ENCODE measurements at places on chromosomes 16 and 17. TPM values are rescaled to one million over a fixed set of nuclear protein-coding genes. Genes with fewer than 3 reads are reported as not detected.

Gene KRT20
- not detected for total RNA-seq

Gene DNAAF8
- total RNA-seq, result not detected

Gene KCNJ2
- 5.1 TPM for total RNA-seq

Gene RNF43
- total RNA-seq, result 0.68 TPM

GRCh38 chr16:78281115-78281514, 181.7 kb downstream of the WWOX start:
- H3K4me3 ChIP-seq, result no peak overlapping the region
- no peaks in the 10 kb centered on the region for H3K36me3 ChIP-seq
- DNase-seq, result no peak
- H3K4me1 ChIP-seq, result no peaks in the 10 kb centered on the region
- no peak overlapping the region for H3K27ac ChIP-seq
- no peaks in the 10 kb centered on the region for H3K27me3 ChIP-seq

GRCh38 chr16:59148056-59148768, 414.1 kb upstream of the GOT2 start:
- no peak overlapping the region for H3K4me3 ChIP-seq
- peaks cover 3% of the 10 kb centered on the region for H3K4me1 ChIP-seq
- H3K27me3 ChIP-seq, result peaks cover 2% of the 10 kb centered on the region
- H3K36me3 ChIP-seq, result no peaks in the 10 kb centered on the region
- peak; percentile 53 for DNase-seq

DNA sequence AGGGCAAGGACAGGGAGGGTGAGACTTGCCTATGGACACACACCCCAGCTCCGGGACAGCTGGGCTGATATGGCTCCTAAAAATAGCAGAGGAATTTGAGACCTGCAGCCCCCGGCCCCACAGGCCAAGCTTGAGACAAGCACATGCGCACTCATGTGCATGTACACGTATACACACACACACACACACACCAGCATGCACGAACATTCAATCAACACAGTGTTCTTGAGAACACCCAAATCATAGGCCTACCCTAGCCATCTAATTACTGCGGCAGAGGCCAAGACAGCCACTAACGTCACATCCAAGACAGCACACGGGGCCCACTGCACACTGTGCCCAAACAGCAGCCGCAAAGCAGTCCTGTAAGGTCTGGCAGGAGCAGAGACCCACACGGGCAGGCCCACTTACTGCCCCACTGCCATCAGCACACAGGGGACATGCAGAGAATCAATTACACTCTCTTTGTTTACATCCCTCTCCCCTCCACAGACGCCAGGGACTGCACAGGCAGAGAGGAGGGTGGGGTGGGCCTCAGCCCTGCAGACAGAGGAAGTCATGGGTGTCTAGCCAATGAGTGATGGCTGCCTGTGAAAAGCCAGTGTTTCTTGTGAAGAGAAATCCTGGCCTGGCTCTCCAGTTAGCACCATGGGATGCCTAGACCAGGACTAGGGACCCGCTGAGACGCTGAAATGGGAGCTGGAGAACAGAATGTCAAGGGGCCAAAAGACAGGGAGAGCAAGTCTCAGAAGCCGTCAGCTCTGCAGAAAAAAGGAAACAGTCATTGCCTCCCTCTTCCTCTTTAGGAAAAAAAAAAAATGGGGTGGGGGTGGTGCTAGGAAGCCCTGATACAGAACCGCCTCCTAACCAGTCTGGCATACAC, 39.3 kb downstream of the MYO18A start:
- no peaks in the 10 kb centered on the region for H3K36me3 ChIP-seq
- peak overlapping the region; percentile 9 for H3K27ac ChIP-seq
- H3K27me3 ChIP-seq, result no peaks in the 10 kb centered on the region
- no peak for DNase-seq
- no peaks in the 10 kb centered on the region for H3K4me1 ChIP-seq

DNA sequence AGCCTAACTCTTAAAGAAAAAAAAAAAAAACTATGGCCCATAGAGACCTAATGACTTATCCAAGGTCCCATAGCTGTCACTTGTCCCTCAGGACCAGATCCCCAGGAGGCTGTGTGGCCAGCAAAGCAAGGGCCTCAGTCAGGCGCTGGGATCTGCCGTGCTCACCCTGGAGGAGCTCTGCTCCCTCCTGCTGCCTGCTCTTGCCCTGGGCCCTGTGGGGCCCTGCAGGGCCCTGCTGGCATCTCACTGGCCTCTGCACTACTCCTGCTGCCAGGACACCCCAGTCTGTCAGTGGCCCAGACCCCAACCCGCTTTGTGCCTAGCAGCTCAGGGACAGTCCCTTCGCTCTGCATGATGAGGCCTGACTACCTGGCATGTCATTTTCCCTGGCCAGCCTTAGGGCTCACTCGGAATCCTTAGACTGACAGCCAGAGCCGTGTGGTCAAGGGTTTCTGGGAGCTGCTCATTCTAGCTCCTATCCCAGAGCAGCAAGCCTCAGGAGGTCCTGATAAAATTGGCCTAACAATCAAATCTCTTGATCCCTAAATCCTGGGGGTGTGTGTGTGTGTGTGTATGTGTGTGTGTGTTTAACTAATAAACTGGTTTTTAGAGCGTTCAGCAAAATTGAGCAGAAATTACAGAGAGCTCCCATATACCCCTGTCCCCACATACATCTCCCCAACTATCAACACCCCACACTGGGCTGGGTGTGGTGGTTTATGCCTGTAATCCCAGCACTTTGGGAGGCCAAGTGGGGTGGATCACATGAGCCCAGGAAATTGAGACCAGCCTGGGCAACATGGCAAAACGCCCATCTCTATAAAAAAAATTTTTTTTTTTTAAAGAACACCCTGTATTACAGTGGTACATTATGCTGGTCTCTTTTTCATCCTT, 21.7 kb downstream of the KATNIP start:
- no peak overlapping the region for H3K27ac ChIP-seq
- no peaks in the 10 kb centered on the region for H3K4me1 ChIP-seq
- no peak for DNase-seq
- H3K36me3 ChIP-seq, result no peaks in the 10 kb centered on the region

GRCh38 chr17:2416010-2416734, 15.3 kb upstream of the MNT start:
- no peaks in the 10 kb centered on the region for H3K36me3 ChIP-seq
- peak; percentile 90 for DNase-seq
- no peak overlapping the region for H3K4me3 ChIP-seq
- no peaks in the 10 kb centered on the region for H3K4me1 ChIP-seq
- no peak overlapping the region for H3K27ac ChIP-seq
- no peaks in the 10 kb centered on the region for H3K27me3 ChIP-seq

DNA sequence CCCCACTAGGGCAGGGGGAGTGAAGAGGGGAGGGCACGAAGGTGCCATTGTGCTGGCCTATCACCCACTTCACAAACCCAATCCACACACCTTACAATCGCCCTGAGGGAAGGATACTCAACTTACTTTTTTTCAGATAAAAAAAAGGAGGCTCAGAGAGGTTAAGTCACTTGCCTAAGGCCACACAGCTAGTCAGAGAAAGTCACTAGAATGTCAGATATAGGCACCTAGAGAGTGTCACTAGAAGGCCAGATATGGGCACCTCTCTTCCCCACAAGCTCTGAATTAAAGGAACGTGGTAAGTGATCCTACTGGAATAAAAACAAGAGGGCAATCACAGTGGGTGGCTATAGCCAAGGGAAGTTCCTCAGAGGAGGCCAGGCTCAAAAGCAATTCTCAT, 204.5 kb upstream of the ASIC2 start:
- H3K4me3 ChIP-seq, result no peak overlapping the region
- H3K4me1 ChIP-seq, result no peaks in the 10 kb centered on the region
- DNase-seq, result no peak

DNA sequence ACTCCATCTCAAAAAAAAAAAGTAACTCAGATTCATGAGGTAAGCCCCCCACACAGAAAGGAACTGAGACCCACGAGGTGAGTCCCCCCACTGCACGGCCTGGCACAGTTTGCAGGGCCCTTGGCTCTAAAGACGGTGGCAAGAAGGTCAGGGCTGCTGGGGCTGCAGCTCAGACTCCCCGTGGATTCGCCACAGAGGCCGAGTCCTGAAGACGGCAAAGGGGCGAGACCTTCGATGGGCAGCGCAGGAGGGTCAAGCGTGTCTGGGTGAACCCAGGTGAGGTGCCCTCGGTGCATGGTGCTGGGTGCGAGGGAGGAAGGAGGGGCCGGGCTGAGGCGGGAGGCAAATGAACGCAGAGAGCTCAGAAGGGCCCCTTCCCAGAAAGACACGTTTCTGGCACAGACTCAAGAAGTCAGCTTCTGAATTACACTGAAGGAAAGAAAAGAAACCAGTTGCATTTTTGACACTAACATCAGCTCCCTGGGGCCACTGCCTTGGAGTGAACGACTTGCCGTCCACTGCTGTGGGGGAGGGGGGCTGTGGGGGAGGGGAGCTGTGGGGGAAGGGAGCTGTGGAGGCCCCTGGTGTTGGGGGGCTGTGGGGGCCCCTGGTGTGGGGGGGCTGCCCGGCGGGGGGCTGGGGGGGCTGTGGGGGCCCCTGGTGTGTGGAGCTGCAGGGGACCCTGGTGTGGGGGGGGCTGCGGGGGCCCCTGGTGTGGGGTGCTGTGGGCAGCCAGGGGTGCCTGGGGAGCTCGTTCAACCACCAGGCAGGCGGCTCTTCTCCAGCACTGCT, 69.8 kb upstream of the METRNL start:
- no peaks in the 10 kb centered on the region for H3K4me1 ChIP-seq
- no peak for DNase-seq
- H3K27me3 ChIP-seq, result no peaks in the 10 kb centered on the region

GRCh38 chr16:4937782-4938682, 1.1 kb upstream of the PPL start:
- H3K27me3 ChIP-seq, result no peaks in the 10 kb centered on the region
- H3K4me3 ChIP-seq, result no peak overlapping the region
- no peaks in the 10 kb centered on the region for H3K4me1 ChIP-seq
- DNase-seq, result no peak
- no peak overlapping the region for H3K27ac ChIP-seq
- no peaks in the 10 kb centered on the region for H3K36me3 ChIP-seq

- no peaks in the 10 kb centered on the region for H3K36me3 ChIP-seq
- DNase-seq, result no peak
- no peak overlapping the region for H3K27ac ChIP-seq
- no peaks in the 10 kb centered on the region for H3K4me1 ChIP-seq
Measured at GRCh38 chr16:58853854-58854791, 120.0 kb upstream of the GOT2 start.

GRCh38 chr17:21239680-21240368, 13.4 kb downstream of the NATD1 start:
- no peaks in the 10 kb centered on the region for H3K4me1 ChIP-seq
- no peaks in the 10 kb centered on the region for H3K36me3 ChIP-seq
- DNase-seq, result no peak
- H3K4me3 ChIP-seq, result no peak overlapping the region
- H3K27ac ChIP-seq, result no peak overlapping the region

Measured in aorta (tissue), 5 donors.